Activated naive CD4-positive, alpha-beta T cell treated with anti-CD3 and anti-CD28 coated beads, Interleukin-2, amount 50 U/mL, for 72 hours (primary cell): ENCODE measurements at places on chromosomes 11 and 22. TPM values are rescaled to one million over a fixed set of nuclear protein-coding genes. Genes with fewer than 3 reads are reported as not detected.
A peak's percentile ranks its signal among the peaks of the same experiment; 100 is the strongest.

GRCh38 chr22:21064917-21065864 lies 19.4 kb downstream of the LRRC74B start:
- no peak for DNase-seq

DNA sequence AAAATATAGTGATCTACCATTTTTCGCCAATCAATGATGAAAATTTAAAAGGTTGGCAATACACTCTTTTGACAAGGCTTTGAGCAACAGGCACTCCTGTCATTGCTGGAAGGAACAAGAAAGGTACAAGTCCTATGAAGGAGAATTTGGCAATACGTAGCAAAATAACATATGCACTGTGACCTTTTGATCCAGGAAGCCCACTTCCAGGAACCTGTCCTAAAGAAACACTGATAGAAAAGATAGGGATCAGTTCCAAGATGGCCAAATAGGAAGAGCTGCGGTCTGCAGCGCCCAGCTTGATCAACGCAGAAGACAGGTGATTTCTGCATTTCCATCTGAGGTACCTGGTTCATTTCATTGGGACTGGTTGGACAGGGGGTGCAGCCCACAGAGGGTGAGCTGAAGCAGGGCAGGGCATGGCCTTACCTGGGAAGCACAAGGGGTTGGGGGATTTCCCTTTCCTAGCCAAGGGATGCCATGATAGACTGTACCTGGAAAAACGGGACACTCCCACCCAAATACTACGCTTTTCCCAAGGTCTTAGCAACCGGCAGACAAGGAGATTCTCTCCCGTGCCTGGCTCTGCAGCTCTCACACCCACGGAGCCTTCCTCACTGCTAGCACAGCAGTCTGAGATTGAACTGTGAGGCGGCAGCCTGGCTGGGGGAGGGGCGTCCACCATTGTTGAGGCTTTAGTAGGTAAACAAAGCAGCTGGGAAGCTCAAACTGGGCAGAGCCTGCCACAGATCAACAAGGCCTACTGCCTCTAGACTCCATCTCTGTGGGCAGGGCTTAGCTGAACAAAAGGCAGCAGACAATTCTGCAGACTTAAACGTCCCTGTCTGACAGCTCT lies 69.7 kb upstream of the GALNT18 start:
- no peak for DNase-seq

- DNase-seq: no peak
These were observed 45.5 kb downstream of the PIWIL3 start for GRCh38 chr22:24728790-24729637.

GRCh38 chr22:38707984-38708383 lies 2.2 kb downstream of the GTPBP1 start:
- DNase-seq: no peak

DNA sequence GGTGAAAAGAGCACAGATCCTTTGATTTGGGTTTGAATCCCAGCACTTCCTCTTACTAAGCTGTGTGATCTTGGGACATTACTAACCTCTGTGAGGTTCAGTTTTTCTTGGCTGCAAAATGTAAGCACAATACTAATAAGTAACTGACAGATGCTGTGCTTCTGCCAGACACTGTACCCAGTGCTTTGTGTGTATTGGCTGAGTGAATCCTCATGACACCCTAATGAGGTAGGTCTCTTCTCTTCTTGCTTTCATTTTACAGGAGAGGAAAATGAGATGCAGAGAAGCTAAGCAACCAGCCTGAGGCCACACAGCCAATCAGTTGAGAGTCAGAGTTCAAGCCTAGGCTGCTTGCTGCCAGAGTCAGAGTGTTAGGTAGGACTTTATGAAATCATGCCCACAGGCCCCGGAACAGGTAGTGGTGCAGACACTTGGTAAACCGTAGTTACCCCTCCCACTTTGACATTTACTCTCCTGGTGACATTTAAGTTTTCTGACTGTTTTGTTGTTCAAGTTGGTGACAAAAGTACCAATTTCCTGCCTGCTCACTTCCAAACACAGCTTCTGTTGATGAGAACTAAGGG lies 21.2 kb downstream of the PTPRJ start:
- peak; percentile 85 for DNase-seq

DNA sequence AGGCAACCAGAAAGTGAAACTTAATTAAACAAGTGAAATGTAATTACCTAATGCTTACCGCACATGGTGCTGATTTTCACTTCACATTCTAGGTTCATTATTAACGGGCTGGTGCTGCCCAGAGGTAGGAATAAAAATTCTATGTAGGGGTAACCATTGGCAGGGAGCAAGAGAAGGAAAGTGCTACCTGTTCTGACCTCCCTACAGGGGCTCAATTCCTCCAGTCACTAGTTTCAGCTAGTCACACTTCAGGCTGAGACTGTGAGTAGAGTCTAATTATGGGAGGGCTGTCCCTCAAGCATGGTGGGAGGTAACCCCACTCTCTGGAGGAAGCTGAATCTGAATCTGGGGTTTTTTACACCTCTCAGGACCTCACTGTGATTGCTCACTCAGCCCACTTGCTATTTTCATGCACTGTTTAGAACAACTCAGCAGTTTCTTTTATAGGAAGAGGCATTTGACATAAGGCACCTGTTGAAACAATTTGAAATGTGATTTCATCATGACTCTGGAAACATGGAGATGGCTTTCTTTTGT lies 75.4 kb downstream of the MAML2 start:
- DNase-seq: peak; percentile 65

LMNTD2 gene
- total RNA-seq: 5.8 TPM

PHLDA2 gene
- 3.6 TPM for total RNA-seq
